ENCODE measurements at places on chromosomes 4 and X.

DNA sequence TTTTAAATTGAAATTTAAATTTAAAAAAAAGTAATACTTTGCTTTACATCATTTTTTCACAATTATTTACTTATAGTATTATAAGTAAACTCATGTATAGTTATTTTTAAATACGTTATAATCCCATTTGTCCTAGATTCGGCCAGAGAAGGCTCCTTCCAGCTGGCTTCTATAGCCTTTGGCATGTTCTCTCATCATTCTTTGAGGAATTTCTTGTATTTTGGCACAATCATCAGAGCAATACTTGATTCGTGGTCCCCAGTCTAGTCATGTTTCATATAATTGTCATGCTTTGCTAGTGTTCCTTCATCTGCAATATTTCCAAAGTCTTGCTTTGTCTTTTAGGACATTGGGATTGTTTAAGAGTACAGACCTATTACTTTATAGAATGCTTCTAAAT lies 1037.9 kb upstream of the AGA start:
- DNase-seq: no peak

- DNase-seq: no peak
These were observed 1.0 kb upstream of the THAP9 start for GRCh38 chr4:82899374-82900065.

- no peak for DNase-seq
These were observed 31.8 kb downstream of the STAG2 start for GRCh38 chrX:123993326-123993725.

GRCh38 chrX:153438532-153438931 lies 7.3 kb downstream of the TREX2 start:
- no peak for DNase-seq

GRCh38 chr4:151143162-151143561 lies 43.7 kb downstream of the RPS3A start:
- no peak for DNase-seq

- no peak for DNase-seq
These were observed 2.7 kb upstream of the ASB5 start for GRCh38 chr4:176271749-176272148.

- DNase-seq: no peak
These were observed 212.4 kb upstream of the GRID2 start for GRCh38 chr4:92091335-92091734.

- no peak for DNase-seq
These were observed 53.5 kb downstream of the FAM114A1 start for GRCh38 chr4:38921151-38921550.

GRCh38 chrX:24340501-24340900 lies 19.9 kb upstream of the SUPT20HL1 start:
- DNase-seq: no peak

DNA sequence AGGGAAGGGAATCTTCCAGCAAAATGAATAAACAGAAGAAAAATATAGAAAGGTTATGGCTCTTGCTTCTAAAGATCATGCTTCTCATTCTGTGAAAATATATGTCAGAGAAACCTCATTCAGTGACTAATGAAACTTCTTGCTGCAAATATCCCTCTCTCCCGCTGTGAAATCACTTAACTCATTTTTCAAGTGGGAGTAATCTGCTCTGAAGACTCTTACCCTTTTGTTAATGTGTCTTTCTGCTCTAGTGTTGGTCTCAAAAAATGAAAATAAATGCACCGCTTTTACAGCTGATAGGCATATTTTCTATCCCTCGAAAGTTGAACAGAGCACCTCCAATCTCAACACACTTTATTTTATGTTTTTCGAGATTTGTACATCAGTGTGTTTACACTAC lies 252.3 kb downstream of the NLGN4X start:
- DNase-seq: no peak

DNA sequence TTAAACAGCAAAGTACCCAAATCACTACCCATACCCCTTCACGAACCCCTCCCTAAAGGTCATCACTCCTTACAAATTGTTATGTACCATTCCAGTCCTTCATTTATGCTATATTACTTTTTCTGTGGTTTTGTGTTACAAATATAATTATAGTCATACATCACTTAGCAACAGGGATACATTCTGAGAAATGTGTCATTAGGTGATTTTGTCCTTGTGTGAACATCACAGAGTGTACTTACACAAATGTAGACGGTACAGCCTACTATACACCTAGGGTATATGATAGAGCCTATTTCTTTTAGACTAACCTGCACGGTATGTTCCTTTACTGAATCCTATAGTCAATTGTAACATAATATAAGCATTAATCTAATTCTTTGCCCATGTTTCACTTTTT lies 61.9 kb downstream of the ASB9 start:
- no peak for DNase-seq

Data from activated gamma-delta T cell (primary cell).